ENCODE measurements at places on chromosomes 12 and 14.

DNA sequence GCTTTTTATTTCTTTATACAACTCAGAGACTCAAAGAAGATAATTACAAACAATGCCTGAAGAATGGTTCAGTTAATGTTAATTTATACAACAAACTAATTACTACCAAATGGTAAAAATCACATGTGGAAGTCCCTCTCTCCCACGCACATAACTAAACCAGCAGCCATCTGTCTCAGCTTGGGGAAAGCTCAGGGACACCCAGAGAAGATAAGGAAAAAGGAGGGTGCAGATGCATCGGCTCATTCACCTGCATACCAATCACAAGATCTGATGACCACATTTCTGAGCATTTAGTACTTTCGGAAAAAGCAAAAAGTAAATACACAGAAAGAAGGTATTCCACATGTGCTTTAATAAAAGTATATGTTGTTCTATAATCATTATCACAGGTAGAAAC is 136.3 kb downstream of the SOX5 start:
- no peak for DNase-seq

- DNase-seq = no peak
Observed at GRCh38 chr12:22412581-22412980, 78.1 kb upstream of the ST8SIA1 start.

GRCh38 chr12:49015196-49015595 is 3.4 kb downstream of the PRKAG1 start:
- DNase-seq = no peak

- no peak for DNase-seq
Observed at GRCh38 chr14:53304726-53305381, 151.7 kb upstream of the DDHD1 start.

- no peak for DNase-seq
Observed at GRCh38 chr12:54018468-54018984, 9.7 kb upstream of the HOXC6 start.

DNA sequence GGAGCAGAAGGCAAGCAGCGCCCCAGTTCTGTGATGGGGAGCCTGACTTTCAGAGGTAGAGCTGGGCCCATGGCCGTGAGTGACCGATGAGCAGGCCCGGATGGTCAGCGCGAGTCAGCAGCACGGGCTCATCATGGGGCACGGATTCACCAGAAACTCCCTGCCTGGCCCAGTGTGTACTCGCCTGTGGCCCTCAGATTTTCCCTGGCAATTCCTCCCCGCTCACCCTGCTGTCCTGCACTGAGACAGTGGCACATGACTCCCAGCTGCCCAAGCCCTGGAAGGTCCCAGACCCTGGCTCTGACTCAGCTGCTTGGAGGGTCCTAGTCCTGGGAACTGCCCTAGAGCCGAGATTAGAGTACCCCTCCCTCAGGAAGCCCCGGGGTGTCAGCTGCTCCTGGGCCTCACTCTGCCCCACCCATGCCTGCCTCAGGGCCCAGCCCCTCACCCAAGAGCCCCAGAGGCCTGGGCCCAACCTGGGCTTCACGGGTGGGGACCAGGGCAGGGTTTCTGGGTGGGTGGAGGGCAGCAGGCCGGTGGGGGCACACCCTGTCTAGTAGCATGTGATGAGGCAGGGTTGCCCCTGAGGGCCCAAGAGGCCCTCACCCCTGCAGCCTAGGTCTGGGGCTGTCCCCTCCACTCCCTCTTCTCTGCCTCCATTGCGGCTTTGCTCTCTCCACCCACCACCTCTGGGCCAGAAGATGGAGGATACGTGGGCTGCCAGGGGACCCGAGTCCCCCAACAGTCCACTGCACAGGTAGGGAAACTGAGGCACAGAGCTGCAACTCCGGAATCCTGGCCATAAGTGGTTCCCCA is 8.4 kb downstream of the TRMT61A start:
- no peak for DNase-seq

GRCh38 chr14:95681153-95681552 is 5.1 kb upstream of the TCL1B start:
- DNase-seq = no peak

- DNase-seq = peak; percentile 40
Observed at GRCh38 chr14:92563359-92563758, 49.8 kb downstream of the RIN3 start.

DNA sequence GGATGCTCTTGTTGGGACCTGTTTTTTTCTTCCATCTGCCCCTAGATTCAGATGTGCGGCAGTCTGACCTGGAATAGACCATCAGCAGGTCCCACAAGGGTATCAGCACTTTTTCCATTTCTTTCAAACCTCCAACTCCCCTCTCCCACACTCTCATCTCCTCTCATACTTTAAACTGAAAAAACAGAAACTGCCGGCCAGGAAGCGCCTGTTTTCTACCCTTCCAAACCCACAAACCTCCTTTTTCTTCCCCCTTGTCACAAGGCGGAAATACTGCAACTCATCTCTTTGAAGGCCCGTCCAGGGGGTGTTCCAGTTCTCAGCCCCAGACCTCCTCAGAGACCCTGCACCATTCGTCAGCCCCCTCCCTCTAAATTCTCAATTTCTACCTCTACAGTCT is 62.5 kb upstream of the FKBP4 start:
- no peak for DNase-seq

DNA sequence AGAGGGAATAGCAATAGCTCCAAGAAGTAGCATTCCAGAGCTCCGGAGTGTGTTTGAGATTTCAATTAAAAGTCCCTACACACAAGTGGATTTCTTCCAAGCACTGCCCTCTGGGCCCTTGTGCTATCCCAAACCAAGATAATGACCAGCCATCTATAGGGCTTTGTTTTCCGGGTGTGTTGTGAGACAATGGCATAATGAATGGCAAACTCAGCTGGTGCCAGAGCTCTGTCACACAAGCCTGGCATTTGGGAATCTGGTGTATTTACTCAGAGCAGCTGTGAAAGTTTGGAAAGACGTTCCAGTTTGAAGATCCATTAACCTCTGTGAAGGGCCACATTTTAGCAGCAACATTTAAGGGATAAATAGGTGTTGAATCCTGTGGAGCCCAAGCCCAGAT is 61.2 kb upstream of the TMTC2 start:
- no peak for DNase-seq

DNA sequence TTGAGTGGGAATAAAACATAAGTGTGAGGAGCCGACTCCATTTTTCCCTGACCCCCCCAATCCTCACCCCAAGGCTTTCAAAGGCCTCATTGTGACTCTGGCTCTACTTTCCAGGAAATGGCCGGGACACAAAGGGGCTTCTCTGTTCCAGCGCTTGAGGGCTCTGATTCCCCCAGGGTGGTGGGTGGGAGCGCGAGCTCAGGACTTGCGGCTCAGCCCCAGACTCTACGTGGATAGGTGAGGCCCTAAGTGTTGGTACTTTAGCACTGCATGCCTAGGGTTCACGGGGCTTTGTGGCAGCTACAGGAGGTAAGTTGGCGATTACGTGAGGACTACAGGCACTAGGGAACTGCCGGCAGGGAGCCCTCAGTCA is 553 bp downstream of the CNPY2 start:
- DNase-seq = no peak

- DNase-seq = no peak
Observed at GRCh38 chr12:123120452-123121166, 30.3 kb downstream of the PITPNM2 start.

GRCh38 chr12:15899282-15899870 is 11.8 kb upstream of the DERA start:
- DNase-seq = no peak

GRCh38 chr12:49410818-49411217 is 43.6 kb downstream of the SPATS2 start:
- no peak for DNase-seq

DNA sequence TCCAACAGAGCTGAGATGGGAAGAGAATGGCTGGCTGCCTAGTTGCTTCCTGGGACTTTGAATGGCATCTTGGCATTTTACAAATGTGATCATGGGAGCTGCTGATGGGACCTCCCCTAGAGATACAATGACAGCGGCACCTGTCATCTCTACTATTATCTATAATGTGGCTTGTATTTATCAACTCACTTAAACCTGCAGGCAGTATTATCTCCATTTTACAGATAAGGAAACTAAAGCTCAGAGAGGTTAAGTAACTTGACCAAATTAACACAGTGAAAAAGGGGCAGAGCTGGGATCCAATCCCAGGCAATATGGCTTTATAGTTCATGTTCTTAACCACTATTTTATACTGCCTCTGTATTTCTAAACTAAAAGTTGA is 111.7 kb downstream of the CHST11 start:
- DNase-seq = no peak

DNA sequence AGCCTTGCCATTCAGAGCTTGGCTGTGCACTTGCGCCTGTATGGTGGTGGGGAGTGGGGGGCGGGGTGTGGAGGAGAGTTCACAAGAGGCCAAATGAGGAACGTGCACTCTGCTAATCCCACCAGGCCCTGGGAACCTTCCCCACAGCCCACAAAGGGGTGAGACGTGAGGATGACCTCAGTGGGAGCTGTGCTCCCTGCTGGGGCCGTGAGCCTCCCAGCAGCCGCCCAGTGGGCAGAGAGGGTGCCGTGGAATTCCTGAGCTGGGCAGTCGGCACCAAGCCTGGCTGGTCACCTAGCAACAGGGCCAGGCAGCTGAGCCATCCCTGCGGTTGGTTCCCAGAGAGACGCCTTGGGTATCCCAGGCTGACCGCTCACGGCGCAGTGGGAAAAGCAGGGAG is 53.7 kb downstream of the CCNK start:
- no peak for DNase-seq

Measured in epithelial cell of prostate (primary cell).